ENCODE measurements at places on chromosomes 5 and 9.

DNA sequence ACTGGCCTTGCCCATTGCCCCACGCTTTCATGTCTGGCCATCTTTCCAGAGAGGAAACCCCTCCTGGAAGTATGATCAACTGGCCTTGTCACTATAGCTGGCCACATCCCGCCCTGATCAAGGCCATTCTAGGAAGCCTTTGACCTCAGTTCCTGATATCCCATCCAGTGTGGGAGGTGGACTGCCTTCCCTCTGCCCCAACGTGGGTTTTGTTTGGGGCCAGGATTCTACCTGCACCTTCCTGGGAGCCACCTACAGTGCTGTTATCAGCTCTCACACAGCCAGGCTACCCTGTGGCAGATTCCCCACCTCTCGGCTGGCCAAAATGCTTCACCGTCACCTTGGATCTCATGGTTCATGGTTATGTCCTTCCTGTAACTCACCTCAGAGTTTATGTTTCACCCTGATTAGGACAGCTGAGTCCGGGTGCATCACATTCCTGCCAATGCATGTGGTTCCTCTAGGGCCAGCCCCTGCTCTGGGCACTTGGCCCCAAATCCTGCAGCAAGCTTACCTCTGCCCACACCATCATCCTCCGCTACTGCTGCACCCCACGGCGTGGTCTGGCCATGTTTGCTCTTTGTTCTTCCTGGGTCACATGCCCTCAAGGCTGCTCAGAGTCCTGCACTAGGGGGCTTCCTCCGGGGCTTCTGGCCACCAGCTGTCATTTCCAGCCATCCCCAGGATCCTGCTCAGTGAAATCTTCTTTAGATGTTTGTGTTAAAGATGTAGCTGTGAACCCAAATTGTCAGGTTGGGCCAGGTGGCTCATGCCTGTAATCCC is 24.2 kb upstream of the S1PR3 start:
- no peak for DNase-seq

- no peak for DNase-seq
Measured at GRCh38 chr5:61303346-61303745, 28.7 kb upstream of the ZSWIM6 start.

DNA sequence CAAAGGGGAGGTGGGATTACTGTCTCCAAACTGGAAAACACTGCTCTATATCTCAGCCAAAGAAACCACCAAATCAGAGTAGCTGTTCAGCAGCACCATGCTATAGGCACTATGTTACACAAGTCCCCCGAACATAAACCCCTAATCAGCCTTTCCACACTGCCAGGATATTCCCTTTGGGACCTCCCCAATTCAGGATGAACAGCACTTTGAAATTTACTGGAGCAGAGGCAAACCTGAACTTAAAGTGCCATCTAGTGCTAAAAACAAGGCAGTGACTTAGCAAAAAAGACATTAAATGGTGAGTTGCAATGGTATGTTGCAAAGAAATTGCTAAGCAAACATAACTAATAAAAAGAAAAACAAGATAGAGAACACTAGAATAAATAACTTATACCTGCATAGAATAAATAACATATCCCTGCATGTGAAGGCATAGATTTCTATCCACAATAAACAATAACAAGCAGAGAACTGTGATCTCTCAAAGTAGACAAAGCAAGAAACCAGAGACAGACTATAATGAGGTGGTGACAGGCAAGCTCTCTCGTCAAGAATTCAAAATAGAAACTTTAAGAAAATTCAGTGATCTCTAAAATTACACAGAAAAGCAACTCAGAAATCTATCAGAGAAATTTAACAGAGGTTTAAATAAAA is 584.4 kb upstream of the ACO1 start:
- no peak for DNase-seq

- no peak for DNase-seq
Measured at GRCh38 chr5:56346741-56347535, 113.8 kb upstream of the ANKRD55 start.

GRCh38 chr9:24738421-24738961 is 192.8 kb upstream of the IZUMO3 start:
- DNase-seq = no peak

DNA sequence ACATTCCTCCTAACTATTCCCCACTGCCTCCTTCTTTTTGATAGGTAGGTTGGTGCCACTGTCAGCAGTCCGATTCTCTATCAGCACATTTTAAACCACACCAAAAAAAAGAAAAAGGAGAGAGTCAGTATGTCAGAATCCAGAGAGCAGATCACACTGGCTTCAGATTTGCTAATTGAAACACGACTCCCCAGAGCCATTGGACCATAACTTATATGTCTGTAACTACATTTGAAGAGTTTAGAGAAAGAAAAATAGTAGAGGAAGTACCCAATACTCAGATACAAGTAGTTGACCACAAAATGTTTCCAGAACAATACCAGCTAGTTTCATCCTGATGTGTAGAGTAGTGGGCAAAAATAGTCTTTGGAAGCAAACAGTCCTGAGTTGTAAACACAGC is 216.6 kb downstream of the NR2F1-AS1 start:
- DNase-seq = no peak

DNA sequence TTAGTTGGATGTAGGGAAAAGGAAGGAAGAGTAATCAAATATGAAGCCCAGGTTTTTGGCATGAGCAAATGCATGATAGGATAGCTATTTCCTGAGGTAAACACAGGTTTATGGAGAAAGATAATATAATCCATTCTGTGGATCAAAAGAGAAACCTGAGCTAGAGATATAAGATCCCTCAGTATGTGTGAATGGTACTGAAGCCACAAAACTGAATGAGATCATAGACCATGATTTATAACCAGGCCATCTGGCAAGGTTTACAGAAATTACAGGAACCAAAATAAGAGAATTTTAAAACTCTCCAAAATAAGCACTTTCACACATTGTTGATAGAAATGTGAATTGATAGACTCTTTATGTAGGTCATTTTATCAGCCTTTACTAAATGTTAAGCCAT is 28.7 kb upstream of the ECM2 start:
- DNase-seq = no peak

- DNase-seq = no peak
Measured at GRCh38 chr9:6076851-6077250, 61.4 kb upstream of the RANBP6 start.

DNA sequence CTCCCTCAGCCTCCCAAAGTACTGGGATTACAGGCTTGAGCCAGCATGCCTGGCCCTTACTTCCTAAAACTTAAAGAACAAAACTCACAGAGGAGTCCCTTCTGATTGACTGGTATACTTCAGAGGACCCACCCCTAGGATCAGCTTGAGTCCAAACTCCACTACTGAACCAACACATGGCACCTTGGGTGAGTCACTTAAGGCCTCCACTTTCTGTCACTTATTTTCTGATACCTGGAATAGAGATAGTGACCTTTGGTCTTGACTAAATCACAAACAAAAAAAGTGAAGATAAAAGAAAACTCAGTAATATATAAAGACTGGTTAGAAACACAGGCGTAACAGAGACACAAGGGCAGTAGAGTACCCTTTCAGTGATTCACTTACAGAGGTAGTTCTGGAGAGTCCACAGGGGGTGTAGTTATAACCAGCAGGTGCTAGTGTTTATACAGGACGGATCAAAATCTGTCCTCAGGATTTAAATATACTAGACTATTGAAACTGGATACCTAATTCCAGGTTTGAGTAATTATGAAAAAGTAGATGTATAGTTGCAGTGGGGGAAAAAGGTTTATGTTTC is 274.3 kb upstream of the ANKRD55 start:
- DNase-seq = no peak

DNA sequence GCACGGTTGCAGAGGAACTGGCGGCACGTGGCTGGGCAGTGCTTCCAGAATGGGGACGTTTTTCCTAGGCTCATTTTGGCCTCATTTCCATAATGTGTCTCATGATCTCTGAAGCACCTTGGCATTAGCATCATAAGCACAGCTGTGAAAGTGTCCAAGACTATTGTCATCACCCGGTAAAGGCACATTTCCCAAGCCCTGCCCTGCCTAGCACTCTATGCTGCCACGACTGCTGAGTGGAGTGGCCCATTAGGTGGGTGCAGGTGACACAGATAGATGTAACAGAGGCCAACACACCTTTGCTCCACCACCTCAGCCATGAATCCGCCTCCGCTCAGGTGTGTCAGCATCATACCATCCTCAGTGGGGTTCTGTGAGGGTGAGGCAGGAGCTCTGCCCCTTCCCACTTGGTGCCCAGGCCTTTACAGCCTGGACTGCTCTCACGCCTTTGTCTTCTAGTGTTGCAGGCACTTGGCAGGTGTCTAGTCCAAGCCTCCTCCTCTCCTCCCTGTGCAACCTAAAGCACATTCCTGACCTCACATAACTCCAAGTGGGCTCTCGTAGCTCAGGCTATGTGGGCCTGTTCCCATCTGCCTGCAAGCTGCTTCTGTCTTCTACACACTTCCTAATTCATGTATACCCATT is 213.0 kb downstream of the FSTL4 start:
- DNase-seq = no peak

DNA sequence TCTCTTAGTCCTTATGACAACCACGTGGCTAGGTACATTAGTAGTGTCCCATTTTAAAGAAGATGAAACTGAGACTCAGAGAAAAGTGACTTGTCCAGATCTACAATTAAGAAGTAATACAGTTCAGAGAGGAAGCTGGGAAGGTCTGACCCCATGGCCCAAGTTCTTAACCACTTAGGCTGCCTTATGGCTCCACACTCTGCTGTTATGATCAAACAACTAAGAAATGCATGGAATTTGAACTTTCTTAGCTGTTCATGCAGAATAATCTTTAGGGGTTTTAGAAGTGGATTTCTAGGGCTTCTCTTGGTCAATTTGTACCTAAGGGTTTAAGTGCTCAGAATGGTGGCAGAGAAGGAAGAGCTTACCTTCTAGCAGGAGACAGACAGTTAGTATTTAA is 128.0 kb upstream of the MSX2 start:
- no peak for DNase-seq

- DNase-seq = no peak
Measured at GRCh38 chr5:121628783-121629182, 222.9 kb upstream of the FTMT start.

- DNase-seq = no peak
Measured at GRCh38 chr5:31889001-31889561, 250.2 kb downstream of the PDZD2 start.

DNA sequence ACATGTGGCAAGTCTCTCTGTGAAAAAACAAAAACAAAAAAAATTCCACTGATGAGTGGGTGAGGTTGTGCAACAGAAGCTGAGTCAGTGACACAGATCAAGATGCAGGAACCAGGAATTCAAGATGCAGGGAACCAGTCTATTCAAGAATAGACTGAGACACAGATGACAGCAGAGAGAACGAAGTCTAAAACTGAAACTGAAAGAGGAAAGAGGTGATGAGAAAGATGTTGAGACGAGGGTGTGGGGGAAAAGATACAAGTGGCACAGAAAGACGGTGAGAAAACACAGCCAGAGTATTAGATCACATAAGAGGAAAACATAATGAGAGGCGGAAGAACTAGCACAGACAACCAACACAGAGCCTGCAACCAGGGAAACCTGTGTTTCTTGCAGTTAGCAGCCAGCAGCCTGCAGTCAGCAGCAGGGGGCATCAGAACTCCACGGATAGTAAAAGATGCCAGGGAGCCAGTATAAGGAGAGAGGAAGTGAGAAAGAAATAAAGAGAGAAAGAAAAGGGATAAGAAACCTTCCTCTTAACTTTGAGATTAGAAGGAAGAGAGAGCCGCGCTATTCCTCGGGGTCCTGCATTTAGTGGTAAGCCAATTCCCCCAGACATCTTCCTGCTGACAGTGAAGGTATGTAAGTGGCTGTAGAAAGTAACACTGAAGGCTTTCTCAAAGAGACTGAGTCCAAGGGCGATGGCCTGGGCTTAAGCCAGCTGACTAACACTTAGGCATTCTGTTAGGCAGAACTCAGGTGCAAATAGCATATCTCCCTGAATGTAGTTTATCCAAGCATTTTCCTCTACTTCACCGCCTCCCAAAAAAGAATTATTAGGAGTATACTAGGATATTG is 79.0 kb downstream of the TLR4 start:
- DNase-seq = peak; percentile 5

GRCh38 chr9:13690595-13690994 is 411.1 kb upstream of the MPDZ start:
- no peak for DNase-seq

GRCh38 chr9:121026260-121026691 is 23.8 kb downstream of the C5 start:
- no peak for DNase-seq

GRCh38 chr9:129305246-129305645 is 127.2 kb upstream of the IER5L start:
- no peak for DNase-seq

- DNase-seq = no peak
Measured at GRCh38 chr5:1080432-1080831, 31.4 kb downstream of the SLC12A7 start.

GRCh38 chr9:115690786-115691496 is 462.6 kb upstream of the PAPPA start:
- DNase-seq = no peak

- DNase-seq = no peak
Measured at GRCh38 chr5:127400539-127400938, 109.9 kb downstream of the MEGF10 start.

DNA sequence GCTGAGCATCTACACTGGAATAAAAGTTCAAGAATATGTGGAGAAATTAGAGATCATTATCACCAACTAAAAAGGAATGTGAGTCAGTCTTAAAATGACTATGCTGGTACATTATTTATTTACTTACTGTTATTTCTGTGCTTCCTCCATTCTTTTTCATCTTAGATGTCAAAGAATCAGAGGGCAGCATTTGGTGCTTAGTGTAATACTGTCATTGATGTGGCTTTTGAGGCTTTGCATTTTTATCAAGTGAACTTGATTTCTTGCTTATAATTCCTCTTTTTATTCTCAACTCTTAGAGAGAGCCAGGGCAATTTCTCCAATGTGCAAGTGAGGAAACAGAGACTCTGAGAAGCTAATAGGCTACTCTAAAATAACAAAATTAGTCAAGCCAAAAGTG is 163.7 kb upstream of the TRPC7 start:
- DNase-seq = no peak

GRCh38 chr9:78325343-78325742 is 28.4 kb downstream of the PSAT1 start:
- no peak for DNase-seq

GRCh38 chr5:59238126-59238902 is 655.2 kb downstream of the PDE4D start:
- DNase-seq = no peak

DNA sequence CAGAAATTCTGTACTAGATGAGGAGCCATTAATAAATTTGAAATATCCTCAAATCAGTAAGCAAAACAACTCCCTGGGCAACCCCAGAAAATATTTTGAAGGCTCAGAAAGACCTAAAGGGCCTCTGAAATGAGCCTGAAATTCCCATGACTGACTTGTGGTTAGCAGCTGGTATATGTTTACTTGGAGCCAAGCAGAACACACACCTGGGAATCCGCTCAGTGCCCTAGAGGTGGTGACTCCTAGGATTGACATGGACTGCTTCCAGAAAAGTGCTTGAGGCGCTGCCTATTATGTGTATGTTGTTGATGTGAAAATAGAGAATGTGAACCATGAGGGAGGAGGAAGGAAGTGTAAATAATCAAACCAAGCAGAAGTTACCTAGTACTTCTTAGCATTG is 14.7 kb downstream of the RFK start:
- DNase-seq = no peak

GRCh38 chr5:153551537-153552079 is 61.1 kb downstream of the GRIA1 start:
- no peak for DNase-seq
